ENCODE measurements at places on chromosomes 12 and 14.

GRCh38 chr12:26712892-26713291 lies 120.1 kb downstream of the ITPR2 start:
- no peak for DNase-seq

GRCh38 chr14:81676395-81676794 lies 142.7 kb upstream of the SEL1L start:
- no peak for DNase-seq

- DNase-seq: no peak
Measured at GRCh38 chr14:100475268-100475667, 111.9 kb downstream of the BEGAIN start.

GRCh38 chr12:30286345-30286926 lies 409.2 kb downstream of the IPO8 start:
- DNase-seq: peak; percentile 36

GRCh38 chr14:60512126-60512525 lies 3.2 kb downstream of the SIX6 start:
- DNase-seq: no peak

- peak; percentile 21 for DNase-seq
Measured at GRCh38 chr12:52307836-52308805, 13.1 kb downstream of the KRT83 start.

- DNase-seq: no peak
Measured at GRCh38 chr14:56811593-56812363, 1.5 kb upstream of the OTX2 start.

DNA sequence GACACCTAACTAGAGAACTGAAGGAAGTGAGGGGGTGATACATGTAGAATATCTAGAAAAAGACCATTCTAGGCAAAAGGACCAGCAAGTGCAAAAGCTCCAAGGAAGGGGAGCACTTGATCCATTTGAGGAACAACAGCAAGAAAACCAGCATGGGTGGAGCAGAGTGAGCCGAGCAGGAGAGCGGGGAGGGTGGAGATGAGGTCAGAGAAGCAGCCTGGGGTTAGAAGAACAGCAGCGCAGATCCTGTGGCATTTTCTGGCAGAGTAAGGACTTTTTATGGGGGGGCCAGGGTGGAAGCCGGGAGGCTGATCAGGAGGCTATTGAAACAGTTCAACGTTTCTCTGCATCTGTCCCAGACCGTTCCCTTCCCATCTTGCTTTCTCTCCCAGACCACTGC lies 24.5 kb upstream of the TMCC3 start:
- DNase-seq: no peak

GRCh38 chr12:461425-461824 lies 1.7 kb downstream of the B4GALNT3 start:
- DNase-seq: no peak

DNA sequence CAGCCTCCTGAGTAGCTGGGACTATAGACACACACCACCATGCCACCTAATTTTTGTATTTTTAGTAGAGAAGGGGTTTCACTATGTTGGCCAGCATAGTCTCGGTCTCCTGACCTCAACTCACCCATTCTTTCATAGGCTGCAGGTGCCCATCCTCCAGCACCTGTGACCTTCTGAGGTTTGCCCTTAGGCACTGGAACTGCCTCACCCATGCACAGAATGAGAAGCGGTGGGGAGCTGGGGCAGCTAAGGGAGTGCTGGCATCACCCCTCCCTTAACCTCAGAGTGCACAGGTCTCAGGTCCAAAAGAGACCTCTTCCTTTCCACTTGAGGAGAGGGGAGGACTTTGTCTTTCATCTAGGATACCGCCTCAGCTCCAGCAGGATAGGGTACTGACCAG lies 177.4 kb upstream of the CCDC198 start:
- no peak for DNase-seq

DNA sequence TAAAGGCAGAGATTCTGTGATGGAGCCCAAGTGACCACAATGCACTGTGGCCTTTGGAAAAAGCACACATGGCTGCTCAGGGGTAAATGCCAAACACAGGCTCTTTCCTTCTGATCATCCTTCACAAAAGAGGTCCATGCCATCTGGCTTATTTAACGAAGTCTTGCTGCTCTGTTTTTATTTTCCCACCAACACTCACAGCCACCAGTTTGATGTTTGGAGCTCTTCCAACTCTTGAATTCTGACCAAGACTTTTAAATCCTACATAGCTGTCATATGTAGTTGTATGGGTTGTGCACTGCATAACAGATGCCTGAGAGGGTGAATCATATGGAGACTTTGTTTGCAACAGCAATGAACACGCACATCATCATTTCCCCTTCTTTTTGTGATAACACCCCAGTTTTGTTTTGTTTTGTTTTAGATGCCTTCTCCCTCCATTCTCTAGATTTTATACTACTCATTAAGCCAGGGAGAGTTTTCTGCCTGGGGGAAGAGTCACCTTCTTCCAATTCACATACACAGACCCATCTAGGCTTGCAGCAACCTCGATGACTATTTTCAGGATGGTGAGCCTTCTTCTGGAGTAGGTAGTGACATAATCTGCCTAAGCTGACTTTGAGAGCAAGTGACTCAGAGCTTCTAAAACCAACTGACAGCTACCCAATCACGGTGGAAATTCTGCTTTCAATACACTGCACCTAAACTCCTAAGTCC lies 145.2 kb upstream of the WSCD2 start:
- no peak for DNase-seq

GRCh38 chr12:65067383-65067782 lies 53.7 kb downstream of the WIF1 start:
- DNase-seq: no peak

DNA sequence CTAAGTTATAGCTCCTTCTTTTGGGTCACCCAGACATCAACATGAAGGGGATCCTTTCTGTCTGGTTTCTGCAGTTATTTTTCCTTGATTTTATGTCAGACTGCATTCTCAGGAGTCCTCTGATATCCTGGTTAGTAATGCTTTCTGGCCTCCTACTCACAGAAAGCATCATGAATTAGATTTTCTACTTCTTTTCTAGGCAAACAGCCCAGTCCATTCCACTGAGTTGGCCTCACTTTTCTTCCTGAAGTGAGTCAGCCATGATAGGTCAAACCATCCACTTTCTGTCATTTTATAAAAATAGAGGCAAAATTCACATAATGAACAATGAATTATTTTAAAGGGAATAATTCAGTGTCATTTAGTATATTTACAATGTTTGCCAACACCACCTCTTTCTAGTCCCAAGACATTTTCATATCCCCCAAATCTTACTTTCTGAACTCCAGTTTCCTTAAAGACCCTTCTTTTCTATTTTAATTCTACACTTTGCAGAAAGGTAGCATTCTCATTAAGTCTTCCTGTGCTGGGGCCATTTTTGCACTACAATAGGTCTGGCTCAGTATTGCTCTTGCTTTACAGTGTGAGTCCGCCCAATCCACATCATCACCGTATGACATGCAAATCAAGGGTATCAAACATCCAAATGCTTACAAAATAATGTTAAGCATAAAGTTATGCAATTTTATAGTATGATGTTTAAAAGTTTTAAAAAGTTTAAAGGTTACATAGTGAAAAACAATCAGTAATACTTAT lies 95.1 kb downstream of the UNC79 start:
- DNase-seq: peak; percentile 24

DNA sequence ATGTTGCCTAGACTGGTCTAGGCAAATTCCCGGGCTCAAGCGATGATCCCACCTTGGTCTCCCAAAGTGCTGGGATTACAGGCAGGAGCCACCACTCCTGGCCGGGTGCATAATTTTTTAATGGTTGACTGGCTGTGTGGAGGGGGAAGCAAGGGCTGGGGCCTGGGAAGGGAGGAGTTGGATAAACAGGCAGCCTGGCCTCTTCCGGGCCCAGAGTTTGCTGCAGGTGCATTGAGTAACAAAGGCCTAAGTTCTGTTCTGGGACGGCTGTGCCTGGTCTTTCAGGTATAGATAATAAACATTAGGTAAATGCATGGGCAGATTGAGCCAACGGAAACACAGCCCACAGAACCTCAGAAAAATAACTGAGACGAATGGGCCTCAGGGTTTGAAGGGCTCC lies 191.3 kb upstream of the TBX3 start:
- no peak for DNase-seq

DNA sequence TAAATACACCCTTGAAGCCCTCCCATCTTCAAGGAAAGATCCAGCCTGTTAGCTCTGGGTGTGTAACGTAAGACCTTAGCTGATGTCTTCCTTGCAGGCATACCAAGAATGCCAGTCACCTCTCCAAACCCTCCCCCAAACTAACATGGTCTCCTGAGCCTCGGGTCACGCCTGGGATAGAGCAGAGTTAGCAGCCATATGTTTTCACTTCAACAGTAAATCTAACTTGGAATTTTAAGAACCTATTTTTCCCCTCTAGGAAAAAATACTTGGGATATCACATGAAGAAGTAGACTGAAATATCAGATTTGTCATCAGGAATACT lies 27.9 kb downstream of the BCL2L14 start:
- no peak for DNase-seq

DNA sequence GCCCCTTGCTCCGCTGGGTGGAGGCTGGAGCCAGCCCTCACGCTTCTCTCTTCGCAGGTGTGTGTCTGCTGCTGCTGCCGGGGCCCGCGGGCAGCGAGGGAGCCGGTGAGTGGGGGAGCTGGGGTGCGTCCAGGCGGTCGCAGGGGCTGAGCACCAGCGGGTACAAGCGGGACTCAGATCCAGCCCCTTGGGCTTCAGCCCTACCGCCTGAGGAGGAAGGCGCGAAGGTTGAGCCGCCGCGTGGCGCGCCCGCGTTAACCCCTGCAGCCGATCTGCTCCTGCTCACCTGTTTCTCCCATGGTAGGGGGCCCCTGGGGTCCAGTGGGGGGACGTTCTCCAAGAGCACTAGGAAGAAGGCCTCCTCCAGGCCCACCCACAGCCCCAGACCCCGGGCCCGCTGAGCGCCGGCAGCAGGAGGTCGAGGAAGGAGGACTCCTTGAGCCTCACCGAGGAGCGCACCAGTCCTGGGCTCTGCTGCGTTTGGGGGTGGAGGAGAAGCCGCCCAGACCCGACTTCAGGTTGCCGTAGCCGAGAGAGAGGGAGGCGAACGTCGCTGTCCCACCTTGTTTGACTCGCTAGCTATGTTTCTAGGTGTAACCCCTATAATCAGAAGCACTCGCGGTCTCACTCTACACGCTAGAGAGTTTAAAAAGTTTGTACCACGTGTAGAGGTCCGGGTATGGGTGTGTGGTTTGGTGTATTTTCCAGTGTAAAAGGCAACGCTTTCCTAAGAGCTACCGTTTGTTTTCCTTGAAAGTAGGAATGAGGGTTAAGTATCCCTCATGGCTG lies 834 bp downstream of the COCH start:
- no peak for DNase-seq

GRCh38 chr14:58820032-58820431 lies 182.3 kb downstream of the DACT1 start:
- no peak for DNase-seq

DNA sequence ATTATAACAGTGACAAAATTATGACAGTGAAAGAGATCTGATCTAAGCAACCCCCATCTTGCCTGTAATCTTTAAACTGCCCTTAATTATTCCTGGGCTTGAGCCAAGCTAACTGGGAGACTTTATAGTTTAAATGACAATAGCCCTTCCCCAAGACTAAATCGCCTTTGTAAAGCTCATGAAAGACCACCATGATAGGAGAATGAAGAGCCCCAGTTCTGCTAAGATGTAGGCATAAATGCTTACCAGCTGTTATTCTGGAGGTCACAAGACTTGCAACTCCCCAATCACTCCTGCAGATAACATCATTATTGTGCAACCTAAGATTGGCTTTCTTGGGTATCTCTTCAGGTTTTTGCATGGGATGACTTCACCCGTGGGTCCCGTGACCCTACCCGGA lies 599.7 kb downstream of the KCNH5 start:
- DNase-seq: no peak

GRCh38 chr12:88865537-88865936 lies 285.3 kb upstream of the KITLG start:
- no peak for DNase-seq

GRCh38 chr14:33386781-33387180 lies 448.1 kb downstream of the NPAS3 start:
- no peak for DNase-seq

DNA sequence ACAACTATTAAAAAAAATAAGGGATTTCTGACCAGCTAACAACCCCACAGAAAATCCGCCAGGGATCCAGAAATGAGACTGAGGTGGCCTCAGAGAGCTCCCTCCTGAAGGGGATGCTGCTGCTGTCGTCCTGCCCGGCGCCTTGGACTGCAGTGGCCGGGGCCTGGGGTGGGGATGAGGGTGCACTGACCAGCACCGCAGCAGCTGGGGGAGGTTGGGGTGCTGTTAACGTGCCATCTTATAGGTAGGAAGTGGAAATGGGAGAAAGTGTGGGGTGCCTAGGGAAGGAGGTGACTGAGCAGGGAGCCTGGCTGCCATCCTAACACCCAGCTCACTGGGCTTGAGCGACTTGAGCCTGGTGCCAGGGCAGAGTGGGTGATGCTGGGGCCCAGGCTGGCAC lies 32.0 kb downstream of the DDX11 start:
- no peak for DNase-seq

GRCh38 chr12:11678781-11679180 lies 29.3 kb downstream of the ETV6 start:
- no peak for DNase-seq

GRCh38 chr12:94057262-94058151 lies 90.9 kb upstream of the PLXNC1 start:
- DNase-seq: no peak

- DNase-seq: no peak
Measured at GRCh38 chr14:94295360-94296180, 2.5 kb upstream of the SERPINA10 start.

- no peak for DNase-seq
Measured at GRCh38 chr14:65920996-65921395, 508.5 kb downstream of the FUT8 start.

GRCh38 chr14:93954516-93954830 lies 21.9 kb downstream of the ASB2 start:
- no peak for DNase-seq

- no peak for DNase-seq
Measured at GRCh38 chr14:87952307-87953094, 40.5 kb downstream of the GALC start.

- no peak for DNase-seq
Measured at GRCh38 chr14:76742966-76743365, 18.3 kb upstream of the VASH1 start.

GRCh38 chr12:80472911-80473500 lies 29.0 kb downstream of the PTPRQ start:
- DNase-seq: peak; percentile 69

- no peak for DNase-seq
Measured at GRCh38 chr12:47935184-47935583, 28.2 kb upstream of the TMEM106C start.

DNA sequence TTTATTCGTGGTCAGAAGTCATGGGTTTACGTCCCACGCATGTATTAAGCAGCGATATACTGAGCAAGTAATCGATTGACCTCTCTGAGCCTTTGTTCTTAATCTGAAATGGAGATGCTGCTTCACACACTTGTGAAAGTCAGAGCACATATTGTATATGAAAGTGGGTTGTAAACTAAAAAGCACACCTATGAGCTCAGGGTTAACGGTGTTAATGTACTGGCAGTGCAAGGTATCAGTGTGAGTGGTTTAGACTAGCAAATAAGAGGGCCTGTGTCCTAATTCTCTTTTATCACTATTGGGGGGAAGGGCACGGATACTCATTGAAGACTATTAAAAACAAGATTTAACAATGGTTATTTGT lies 676 bp downstream of the MRPL42 start:
- no peak for DNase-seq

Data from kidney glomerular epithelial cell (primary cell).